Activated naive CD8-positive, alpha-beta T cell treated with anti-CD3 and anti-CD28 coated beads, Interleukin-2, amount 50 U/mL, for 16 hours (primary cell): ENCODE measurements at places on chromosomes 1 and 21.

DNA sequence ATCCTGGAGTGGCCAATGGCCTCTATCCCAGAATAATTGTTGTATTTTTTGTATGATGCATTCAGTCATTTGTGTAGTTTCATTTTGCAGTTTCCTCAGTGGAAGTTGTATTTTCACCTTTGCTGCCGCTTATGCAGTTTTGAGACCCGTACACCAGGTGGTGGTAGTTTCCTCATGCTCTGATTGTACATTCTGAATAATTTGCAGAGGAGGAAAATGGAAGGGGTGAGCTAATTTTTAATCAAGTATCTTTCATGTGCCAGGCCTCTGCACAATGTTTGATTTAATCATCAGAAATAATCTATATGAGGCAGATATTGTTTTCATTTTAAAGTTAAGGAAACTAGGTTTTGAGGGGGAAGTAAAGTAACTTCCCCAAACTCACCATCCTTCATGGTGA, 29.5 kb downstream of the HLX start:
- no peak for DNase-seq

- DNase-seq, result no peak
Observed at GRCh38 chr1:226887006-226887405, 16.6 kb downstream of the PSEN2 start.

- DNase-seq, result no peak
Observed at GRCh38 chr1:4056989-4057388, 156.9 kb upstream of the C1orf174 start.

- DNase-seq, result no peak
Observed at GRCh38 chr1:113508364-113509164, 118.2 kb downstream of the MAGI3 start.

GRCh38 chr1:203225071-203225470, 4.4 kb downstream of the CHIT1 start:
- no peak for DNase-seq

DNA sequence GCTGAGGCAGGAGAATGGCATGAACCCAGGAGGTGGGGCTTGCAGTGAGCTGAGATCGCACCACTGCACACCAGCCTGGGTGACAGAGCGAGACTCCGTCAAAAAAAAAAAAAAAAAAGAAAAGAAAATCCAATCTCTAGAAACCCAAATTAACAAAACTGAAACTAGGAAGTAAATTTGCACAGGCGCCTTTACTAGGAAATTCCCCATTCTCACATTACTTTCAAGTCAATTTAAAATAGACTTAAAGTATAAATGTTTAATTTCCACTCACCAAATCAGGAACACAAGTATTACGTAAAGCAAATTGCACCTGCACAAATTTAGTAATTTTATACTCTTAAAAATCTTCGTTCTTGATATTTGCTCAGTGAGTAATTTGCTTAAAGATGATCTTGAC, 67.8 kb upstream of the BCAR3 start:
- no peak for DNase-seq

DNA sequence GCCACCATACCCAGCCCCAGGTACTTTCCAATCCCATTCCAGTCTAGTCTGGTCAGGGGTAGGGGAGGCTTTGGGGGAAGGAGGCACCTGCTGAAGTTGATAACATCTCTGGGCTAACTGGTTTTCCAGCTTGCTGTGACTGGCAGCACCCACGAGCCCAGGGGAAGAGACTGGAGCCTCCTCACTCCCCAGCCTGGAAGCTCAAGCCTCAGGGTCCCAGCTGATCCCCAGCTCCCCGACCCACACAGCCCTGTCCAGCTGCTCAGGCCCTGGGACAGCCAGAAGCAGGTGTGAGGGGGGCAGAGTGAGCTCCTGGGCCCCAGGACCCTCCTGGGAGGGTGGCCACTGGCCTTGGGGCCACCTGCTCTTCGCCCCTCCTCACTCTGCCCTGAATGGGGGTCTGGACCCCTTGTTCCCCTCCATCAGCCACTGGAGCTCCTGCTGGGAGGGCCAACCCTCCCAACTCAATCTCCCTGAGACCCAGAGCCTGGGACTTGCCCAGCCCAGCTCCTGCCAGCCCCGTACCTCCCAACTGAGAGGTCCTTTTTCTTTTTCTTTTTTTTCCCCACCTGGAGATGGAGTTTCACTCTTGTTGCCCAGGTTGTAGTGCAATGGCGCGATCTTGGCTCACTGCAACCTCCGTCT, 23.5 kb upstream of the RNU1-4 start:
- DNase-seq, result no peak

- DNase-seq, result no peak
Observed at GRCh38 chr1:82214606-82215005, 413.9 kb downstream of the ADGRL2 start.

DNA sequence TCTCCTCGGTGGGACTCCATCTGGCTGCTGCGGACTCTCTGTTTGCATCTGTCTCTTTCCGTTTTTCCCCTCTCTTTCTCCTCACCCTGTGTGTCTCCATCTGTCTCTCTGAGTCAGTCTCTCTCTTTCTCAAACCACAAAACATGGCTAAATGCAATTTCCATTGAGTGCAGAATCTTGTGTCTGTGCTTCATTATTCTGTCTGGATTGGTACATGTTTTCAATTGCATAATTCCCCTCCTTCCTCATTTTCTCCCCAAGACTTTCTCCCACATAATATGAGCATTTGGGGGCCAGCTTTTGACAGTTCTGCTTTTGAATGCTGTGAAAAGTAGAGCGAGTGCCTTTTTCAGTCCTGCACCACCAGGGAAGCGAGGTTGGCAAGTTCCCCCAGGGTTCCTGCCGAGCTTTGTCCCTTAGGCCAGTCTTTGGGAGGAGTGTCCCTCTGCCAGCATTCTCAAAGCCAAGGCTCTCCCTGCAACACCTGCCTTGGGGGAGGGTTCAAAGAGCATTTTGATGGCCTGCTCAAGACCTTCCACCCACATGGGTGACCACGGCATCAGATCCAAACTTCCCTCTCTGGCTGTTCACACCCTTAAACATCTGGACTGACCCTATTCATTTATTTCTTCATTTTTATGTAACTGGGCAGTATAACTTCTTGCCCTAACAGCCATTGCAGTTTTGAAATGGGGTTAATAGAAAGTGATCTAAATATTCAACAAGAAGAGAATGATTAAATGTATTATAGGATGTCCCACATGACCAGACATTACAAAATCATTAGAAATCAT, 32.8 kb upstream of the SCMH1 start:
- DNase-seq, result no peak

DNA sequence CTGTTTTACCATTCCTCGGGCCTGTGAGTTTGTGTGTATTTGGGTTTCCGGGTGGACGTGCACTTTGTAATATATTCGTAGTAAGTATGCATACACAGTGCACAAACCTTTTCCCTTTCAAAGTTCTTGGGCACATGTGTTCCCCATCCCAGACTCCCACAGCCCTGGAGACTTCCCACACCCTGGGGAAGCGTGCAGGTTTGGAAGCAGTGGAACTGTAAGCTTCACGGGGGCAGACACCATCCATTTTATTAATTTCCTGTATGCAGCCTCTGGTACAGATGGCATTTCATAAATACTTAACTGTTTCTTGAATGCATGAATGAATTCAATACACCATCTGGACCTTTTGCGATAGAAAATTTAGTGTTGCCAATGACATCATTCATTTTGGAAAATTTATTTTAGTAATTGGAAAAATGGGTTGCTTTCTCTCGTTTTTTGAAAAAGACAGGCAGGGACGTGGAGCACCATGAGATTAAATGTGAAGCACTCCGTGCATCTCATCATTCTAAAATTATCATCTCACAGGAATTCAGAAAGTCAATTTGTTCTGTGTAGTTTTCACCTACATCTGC, 10.8 kb downstream of the ETS2 start:
- no peak for DNase-seq

DNA sequence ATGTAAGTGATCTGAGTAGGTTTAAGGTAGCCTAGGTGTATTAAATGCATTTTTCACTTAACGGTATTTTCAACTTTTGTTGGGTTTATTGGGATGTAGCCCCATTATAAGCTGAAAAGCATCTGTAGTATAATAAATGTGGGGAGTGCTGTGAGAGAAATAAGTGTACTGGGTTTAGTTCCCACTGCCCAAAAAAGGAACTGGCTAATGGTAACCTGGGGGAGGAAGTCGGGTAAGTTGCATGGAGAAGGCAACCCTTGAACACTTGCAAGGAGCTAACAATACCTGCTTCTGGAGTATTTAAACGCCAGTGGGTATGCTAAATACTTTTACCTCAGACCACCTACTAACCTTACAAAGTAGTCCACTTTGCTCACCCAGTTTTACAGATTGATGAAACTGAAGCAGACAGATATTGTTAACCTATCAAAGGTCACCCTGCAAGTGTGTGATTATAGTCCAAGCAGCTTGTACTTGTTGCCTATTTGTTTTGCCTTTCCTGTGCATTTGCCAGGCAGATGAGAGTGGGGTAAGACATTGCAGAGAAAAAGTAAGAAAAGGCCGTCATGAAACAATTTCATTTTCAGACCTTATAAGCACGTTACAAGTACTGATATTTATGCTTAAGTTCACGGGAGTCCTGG, 7.6 kb upstream of the SHISA4 start:
- DNase-seq, result no peak

DNA sequence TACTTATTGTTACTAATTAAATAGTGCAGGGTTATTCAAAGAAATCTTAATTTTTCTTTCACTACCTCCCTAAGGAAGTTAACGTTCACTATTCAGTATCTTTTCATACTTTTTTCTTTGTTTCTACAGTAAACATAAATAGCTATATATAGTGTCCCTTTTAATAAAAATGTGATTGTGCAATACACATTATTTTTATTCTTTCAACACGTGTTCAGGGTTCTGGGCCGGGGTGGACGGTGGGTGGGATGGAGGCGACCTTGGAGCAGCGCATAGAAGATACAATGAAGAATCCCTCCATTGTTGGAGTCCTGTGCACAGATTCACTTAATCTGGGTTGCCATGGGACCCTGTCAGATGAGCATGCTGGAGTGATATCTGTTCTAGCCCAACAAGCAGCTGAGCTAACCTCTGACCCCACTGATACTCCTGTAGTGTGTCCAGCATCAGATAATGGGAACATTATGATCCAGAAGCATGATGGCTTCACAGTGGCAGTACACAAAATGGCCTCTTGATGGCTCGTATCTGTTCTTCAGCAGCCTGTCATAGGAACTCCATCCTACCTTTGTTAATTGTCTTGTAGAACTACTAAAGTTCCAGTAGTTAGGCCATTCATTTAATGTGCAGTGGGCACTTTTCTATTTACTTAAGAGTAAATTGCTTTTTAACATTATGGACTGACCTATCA, 155.9 kb upstream of the L1TD1 start:
- DNase-seq, result no peak

GRCh38 chr21:14545906-14546480, at the start of gene SAMSN1:
TSS of gene SAMSN1 (minus strand) at chr21:14546315. CDS start at chr21:14546261, 54 bp downstream.
- no peak for DNase-seq

GRCh38 chr1:41764656-41765055, 154.1 kb downstream of the HIVEP3 start:
- no peak for DNase-seq

DNA sequence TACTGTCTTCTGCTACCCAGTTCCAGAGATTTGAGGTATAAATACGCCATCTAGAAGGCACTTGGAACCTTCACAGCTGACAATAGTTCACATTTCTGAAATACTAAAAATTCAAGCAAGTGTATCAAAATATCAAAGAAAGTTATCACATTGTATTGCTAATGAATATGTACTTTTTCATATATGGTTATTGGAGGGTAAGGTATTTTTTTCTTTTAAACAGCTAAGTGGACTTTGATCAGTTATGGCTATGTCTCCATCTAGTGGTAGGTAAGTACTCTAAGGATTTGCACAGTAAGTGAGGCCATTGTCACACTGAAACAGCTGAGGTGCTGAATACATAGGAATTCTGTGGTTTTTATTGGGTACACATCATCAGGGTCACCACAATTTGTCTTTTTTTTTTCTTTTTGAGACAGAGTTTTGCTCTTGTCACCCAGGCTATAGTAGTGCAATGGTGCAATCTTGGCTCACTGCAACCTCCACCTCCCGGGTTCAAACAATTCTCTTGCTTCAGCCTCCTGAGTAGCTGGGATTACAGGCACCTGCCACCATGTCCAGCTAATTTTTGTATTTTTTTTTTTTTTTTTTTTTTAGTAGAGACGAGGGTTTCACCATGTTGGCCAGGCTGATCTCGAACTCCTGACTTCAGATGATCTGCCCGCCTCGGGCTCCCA, 49.1 kb upstream of the CR2 start:
- no peak for DNase-seq

- DNase-seq, result no peak
Observed at GRCh38 chr1:152517237-152517811, 3.0 kb downstream of the CRCT1 start.

DNA sequence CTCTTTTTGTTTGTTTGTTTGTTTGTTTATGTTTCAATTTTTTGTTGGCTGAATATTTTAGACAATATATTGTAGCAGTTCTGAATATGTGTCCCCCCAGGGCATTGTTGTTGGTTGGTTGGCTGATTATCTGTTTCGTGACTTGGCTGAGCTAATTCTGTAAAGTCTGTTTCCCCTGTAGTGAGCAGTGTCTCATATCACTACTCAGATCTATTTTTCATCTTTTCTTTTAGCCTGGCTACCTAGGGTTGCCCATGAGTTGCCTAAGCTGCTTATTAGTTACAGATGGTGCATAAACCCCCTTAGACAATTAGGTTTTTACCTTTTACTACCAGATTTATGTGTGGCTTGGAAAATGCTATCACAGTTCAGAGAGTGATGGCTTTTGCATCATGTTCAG, 32.3 kb downstream of the CFAP57 start:
- no peak for DNase-seq

DNA sequence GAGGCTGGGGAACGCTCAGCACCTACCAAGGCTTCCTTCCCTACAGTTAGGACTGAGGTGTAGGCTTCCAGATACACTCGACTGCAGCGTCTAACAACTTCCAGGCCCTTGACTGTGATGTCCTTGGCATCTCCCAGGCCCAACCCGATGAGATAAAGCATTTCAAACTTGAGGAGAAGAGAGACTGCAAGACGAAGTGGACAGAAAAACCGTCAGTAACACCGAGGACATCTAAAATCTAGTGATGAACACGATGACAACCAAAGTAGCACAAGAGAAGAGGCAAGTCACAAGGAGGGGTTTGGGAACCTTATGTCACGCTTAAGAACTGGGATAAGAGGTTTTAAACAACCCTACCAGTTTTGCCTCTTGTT, 314 bp downstream of the DPH5 start:
- DNase-seq, result no peak

- peak; percentile 35 for DNase-seq
Observed at GRCh38 chr1:236795757-236796667, 920 bp downstream of the MTR start.

DNA sequence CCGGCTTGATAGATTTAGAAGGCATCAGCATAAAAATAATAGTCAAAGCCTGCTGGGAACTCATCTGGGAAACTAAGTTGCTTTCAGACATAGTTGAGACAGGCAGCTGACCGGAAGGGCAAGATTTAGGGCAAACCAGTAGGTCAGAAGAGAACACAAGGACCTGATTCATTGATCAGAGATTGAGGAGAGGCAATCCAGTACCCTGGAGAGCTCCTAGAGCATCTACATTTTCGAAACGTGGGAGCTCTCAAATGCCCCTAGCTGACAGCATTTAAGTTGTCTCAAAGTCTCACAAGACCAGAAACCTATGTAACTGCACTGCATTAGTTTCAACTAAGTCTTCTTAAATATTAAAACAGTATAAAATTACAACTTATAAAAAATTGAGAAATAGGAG, 22.9 kb upstream of the MTF2 start:
- DNase-seq, result no peak

GRCh38 chr1:109040627-109040988, 1.3 kb downstream of the WDR47 start:
- no peak for DNase-seq
